ENCODE measurements at places on chromosomes 6 and 20. TPM values are rescaled to one million over a fixed set of nuclear protein-coding genes. Genes with fewer than 3 reads are reported as not detected.

DEF6 gene
- total RNA-seq, result 74.1 TPM

RFX6 gene
- total RNA-seq, result not detected

PPP1R3G gene
- total RNA-seq, result 0.11 TPM

DEFB127 gene
- not detected for total RNA-seq

PCK1 gene
- total RNA-seq, result not detected

GSTA3 gene
- total RNA-seq, result not detected

DDO gene
- not detected for total RNA-seq

- no peak for DNase-seq
These were observed 16.3 kb downstream of the BPI start for GRCh38 chr20:38320221-38320620.

GRCh38 chr20:53215166-53215565 lies 243.0 kb downstream of the TSHZ2 start:
- peak; percentile 28 for DNase-seq

DNA sequence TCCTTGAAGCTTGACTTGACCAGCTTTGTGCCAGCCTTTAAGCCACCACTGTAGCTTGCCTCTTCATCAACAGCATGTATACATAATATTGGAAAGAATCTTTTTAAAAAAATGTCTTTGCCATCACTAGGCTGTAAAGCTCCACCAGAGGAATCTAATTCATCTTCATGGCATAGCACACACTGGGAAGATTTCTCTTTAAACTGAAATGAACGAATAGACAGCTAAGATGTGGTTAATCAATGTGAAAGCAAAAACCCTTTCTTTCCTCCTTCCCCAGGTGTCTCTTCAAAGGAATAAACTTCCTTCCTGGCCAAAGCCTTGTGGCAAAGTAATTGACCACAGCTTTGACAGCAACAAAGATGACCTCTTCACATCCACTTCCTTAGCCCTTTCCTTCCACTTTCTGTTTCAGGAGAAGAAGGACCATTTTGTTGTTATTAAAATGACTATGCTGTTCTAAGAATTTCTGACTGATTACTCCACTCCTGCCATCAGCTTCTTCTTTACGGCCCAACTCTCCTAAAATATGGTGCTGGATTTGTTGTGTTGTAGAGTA lies 428.7 kb upstream of the SOX4 start:
- DNase-seq, result no peak

GRCh38 chr6:26445934-26446667 lies 5.8 kb downstream of the BTN3A3 start:
- peak; percentile 60 for DNase-seq

GRCh38 chr6:122736163-122736562 lies 43.4 kb upstream of the FABP7 start:
- DNase-seq, result no peak

GRCh38 chr20:8994045-8994444 lies 74.8 kb upstream of the PLCB4 start:
- no peak for DNase-seq

DNA sequence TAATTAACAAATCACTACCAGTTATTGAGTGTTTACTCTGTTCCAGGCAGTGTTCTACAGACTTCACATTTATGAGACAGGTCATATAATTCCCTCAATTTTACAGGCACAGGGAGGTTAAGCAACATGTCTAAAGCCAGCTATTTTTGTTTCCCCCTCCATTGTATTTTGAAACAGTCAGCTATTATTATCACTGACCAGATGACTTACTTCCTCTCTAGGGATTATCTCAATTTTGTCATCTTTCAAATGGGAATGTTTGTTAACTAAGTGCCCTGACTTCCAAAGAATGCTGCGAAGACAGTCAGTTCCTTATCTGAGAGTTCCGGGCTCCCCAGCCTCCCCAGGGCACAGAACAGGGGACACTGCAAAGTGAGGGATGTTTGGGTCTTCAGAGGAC lies 5.6 kb upstream of the CNPY3 start:
- no peak for DNase-seq

- no peak for DNase-seq
These were observed 1415.7 kb upstream of the ADGRB3 start for GRCh38 chr6:67219346-67219745.

GRCh38 chr6:53109612-53110011 lies 39.0 kb downstream of the GCM1 start:
- no peak for DNase-seq

DNA sequence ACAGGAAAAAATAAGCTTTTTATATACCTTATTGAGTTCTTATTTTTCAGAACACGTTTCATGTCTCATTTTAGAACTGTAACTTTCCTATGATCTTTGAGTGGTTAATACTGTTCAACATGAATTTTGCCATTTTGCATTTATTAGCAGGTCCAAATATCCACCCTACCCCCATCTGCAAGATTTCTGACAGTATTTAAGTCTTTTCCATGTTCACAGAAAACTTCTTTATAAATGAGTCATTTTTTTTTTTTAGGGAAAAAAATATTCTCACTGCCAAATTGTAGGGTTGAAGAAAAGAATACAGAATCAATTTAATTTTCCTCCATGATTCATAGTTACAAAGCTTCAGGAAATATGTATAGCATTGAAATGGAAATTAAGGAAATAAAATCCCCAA lies 101.8 kb downstream of the COL21A1 start:
- DNase-seq, result no peak

DNA sequence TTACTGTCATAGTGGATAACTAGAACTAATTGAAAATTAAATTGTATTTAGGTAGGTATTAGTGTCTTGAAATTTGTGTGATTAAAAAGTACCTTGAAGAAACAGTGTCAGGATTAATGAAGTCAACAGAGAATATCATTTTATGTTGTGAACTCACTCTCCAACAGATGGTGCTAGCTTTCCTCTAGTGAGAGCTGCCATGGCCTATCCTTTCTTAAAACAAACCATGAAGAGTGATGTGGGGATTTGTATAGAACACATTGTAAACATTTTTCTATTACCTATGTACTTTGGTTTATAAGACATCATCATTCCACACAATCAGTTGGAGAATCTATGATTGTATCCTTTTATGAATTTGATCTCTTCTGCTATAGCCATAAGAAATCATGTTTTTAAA lies 4.8 kb upstream of the SRSF12 start:
- DNase-seq, result no peak

- no peak for DNase-seq
These were observed 246.7 kb downstream of the TTLL2 start for GRCh38 chr6:167571550-167571949.

Data from activated CD4-positive, alpha-beta T cell treated with anti-CD3 and anti-CD28 coated beads for 36 hours (primary cell).